ENCODE measurements at places on chromosomes 5 and 9.

- DNase-seq: no peak
These were observed 14.4 kb upstream of the CEP78 start for GRCh38 chr9:78221425-78221824.

- no peak for DNase-seq
These were observed 63.4 kb upstream of the PAPPA start for GRCh38 chr9:116090030-116090770.

DNA sequence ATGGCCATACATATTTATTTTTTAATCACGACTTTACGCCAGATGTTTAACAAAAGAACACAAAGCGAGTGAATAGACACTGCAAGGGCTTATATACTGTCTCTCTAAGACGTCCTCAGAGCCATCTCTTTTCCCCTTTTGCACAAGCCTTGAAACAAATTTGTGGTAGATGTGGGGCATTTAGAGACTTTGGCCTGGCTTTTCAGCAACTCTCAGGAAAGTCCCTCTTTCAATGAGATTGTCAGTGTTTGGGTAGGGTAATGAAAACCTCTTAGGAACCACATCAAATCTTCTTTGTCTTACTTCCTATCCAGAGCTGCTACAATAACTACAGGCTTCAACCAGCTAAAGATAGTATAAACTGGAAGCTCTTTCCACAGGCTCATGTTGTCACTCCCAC lies 380.0 kb downstream of the ANXA1 start:
- no peak for DNase-seq

DNA sequence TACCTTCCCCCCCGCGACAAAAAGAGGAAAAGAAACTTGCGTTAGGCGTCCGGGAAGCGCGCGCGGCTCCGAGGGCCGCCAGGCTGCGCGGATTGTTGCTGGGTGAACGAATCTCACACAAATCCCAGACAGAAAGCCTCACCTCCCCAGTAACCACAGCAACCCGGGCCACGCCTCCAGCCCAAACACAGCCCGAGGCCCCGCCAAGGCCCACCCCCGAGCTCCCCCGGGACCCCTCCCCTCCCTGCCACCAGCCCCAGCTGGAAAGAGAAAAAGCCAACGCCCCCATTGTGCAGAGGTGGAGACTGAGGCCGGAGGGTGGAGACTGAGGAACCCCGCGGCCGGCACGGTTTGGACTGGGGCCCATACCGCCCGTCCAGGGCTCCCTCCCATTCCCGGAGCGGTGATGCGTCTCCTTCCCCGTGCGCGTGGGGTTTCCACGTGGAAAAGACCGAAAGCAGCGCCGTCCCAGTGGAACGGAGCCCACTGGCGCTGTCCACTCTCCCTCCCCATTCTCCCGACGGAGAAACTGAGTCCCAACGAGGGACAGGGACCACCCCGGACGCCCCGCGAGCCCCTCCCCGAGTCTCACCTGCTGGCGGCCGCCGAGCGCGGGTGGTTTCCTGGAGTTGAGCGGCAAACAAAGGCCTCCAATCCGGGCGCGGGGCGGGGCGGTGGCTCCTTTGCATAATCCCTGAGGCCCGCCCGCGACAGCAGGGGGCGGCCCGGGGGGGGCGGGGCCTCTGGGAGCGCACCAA lies 10.2 kb upstream of the AKNA start:
- DNase-seq: peak; percentile 99

Measured in sigmoid colon (tissue), 7 donors.